ENCODE measurements at places on chromosomes 7 and 10.

GRCh38 chr7:16004702-16005101 is 318.2 kb upstream of the MEOX2 start:
- no peak for DNase-seq

- DNase-seq: no peak
These were observed 1575.2 kb upstream of the LRRTM3 start for GRCh38 chr10:65350611-65351010.

DNA sequence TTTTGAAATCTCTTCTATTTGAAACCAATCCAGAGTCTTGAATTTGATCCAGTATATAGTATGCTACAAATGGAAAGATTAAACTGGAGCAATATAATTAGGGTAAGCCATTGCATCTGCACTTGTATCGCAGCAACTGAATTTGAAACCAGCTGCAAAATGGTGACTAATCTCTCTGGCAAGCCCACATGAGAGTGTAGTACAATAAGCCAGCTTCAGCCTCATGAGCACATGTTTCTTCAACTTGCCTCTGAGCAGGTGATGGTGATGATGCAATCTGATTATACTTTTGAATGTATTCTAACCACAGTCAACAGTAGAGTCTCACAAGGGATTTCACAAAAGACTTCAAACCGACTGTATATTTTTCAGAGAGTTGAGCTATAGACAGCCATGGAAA is 829 bp upstream of the RPA3 start:
- DNase-seq: peak; percentile 86

DNA sequence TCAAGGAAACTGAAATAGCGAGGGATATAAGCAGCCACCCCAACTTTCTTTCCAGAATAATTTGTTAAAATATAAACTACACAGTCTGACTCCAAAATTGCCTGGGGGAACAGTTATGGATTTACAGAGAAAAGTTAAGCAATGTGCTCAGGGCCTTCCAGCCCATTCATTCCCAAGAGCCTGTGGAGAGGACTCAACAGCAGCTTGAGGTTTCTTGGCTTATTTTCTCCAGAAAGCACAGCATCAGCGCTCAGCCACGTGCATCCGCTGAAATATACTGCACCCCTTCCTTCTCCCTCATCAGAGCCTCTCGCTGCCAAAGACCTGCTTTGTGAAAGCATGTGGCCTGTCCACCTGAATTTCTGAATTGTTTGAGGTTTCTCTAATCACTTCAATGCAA is 375.2 kb upstream of the VWC2 start:
- peak; percentile 19 for DNase-seq

GRCh38 chr7:79302293-79302692 is 151.2 kb downstream of the MAGI2 start:
- DNase-seq: no peak

- DNase-seq: peak; percentile 64
These were observed 37.8 kb upstream of the PSAP start for GRCh38 chr10:71888623-71889387.
